GM10248 (cell line): ENCODE measurements at places on chromosomes 3 and 15.

DNA sequence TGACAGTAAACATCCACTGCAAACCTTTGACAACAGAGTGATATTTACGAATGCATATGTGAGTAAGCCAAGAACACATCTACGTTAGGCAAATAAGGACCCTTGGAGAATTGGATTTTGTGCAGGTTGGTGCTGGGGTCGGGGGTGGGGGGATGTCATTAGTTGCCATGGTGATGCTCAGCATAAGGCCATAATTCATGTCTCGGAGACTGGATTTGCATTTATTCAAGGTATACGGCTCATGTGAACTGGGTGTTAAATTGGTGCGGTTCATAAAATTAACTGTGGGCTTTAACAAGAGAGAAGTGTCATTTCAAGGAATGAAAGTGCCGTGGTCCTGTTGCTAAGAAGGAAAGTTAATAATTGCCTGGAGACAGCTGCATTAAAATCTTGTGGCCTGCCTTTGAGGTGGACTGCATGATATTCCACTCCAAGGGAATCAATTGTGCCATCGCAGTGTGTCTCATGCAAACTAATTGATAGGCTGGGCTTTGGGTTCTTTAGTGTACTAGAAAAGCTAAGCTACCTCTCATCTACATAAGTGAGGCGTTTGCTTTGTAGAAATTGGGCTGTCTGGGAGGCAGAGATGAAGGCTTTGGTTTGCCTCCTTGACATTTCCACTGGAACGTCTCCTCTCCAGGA is 228.9 kb upstream of the FEZF2 start:
- DNase-seq, result no peak

DNA sequence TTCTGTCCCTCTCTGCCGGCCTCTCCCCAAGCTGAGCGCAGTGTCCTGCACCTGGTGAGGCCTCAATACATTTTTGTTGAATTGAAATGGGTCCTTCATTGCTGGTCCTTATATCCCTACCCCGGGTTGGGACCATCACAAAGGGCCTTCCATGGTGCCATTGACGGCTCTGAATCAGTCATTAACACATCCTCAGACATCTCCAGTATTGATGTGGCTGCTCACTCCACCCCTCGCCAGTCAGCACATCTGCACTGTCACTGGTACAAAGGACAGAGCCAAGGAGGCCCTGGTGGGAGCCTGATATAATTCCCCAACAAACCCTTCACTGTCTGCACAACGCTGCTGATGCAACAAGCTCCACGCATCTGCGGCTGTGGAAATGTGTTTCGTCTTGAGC is 191.6 kb upstream of the TOPAZ1 start:
- DNase-seq, result no peak

GRCh38 chr3:104956620-104957345 is 409.9 kb upstream of the ALCAM start:
- no peak for DNase-seq

DNA sequence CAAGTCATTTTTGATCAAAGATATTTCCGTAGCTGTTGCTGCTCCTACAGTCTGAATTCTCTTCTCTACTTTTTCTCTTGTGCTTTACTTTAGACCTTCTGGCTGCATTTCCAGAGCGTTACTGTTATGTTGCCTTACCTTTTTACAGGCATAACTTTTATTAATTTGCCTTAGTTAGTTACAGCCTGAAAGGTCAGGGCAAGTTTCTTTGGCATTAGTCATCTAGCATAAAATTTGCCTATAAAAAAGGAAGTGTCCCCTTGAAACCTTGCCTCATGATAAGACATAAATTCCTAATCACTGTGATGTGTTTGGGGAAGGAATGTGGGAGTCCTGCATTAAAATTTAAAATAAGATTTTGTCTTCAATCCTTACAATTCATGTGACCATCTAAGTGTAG is 618.5 kb downstream of the NR2F2 start:
- DNase-seq, result no peak

DNA sequence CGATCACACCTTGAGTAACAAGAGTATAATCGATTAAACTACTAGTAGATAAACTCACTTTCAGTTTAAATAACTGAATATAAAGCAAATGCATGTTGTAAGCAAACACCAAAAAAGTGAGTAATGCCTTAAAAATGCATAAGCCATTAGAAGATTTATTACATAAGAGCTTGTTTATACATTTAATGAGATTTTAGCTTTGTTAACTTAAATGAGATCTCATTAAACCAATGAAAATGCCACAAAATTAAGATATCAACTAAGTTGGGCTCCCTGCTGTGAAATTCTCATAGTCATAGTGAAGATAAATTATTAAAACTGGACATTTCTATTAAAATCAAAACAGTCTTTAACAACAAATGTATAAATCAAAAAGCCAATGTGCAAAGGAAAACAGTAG is 701.2 kb downstream of the NLGN1 start:
- no peak for DNase-seq

GRCh38 chr15:40357723-40358470 is at the start of gene DISP2:
DISP2 (plus strand) TSS chr15:40358219; CDS start chr15:40358322, 103 bp downstream.
- DNase-seq, result peak; percentile 99

- peak; percentile 45 for DNase-seq
Observed at GRCh38 chr3:36893137-36893557, 51.7 kb downstream of the TRANK1 start.

DNA sequence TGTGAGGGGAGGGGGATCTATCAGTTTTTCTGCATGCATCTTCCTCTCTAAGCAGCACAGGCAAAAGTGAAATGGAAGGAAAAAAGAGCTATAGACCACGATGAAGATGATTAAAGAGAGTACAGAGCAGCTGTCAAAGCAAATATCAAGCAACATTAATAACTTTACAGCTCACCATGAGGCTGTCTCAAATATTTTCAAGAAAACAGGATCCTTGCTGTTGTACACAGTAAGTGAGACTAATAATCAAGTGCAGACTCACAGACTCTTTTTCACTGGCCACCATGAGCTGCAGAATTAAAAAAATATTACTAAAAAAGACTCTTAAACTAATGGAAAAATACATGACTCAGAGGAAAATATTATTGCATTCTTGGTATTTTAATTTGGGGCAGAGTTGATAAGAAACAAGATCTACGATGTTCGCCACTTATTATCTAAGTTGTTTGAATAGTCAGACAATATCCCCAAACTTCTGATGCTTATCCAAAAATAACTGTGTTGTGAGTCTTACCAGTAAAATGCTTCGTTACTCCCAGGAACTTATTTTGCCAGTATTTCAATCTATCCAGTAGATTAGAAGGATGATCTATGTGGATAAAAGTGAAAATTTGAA is 817.5 kb upstream of the ALCAM start:
- no peak for DNase-seq

GRCh38 chr3:53109891-53110771 is 20.1 kb downstream of the RFT1 start:
- peak; percentile 59 for DNase-seq

DNA sequence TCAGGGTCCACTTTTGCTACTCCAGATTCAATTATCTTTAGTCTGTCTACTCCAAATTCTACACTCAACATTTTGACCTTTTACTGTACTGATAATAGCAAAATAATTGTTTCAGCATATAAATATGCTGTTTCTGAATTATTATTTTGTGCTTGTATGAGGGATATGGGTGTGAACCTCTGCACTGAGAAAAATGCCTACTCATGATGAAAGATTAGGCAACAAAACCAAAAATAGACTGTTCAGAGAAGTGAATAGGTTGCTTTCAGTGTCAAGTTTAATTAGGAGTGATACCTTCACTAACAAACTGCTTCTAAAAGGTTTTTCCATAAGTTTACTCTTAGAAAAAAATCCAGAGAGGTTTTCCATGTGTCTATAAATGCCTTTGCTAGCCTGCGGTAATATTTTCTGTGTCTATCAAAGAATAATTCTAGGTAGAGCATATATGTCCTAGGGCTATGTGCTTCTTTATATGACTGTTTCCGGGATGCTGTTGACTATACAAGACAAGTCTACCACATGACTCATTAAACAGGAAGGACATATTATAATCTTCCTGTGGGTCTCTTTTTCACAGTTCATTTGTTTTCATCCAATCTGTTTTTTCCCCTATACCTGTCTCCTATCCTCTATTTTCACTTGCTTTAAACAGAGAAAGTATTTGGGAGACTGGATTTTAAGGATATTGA is 218.5 kb upstream of the TTC14 start:
- no peak for DNase-seq

DNA sequence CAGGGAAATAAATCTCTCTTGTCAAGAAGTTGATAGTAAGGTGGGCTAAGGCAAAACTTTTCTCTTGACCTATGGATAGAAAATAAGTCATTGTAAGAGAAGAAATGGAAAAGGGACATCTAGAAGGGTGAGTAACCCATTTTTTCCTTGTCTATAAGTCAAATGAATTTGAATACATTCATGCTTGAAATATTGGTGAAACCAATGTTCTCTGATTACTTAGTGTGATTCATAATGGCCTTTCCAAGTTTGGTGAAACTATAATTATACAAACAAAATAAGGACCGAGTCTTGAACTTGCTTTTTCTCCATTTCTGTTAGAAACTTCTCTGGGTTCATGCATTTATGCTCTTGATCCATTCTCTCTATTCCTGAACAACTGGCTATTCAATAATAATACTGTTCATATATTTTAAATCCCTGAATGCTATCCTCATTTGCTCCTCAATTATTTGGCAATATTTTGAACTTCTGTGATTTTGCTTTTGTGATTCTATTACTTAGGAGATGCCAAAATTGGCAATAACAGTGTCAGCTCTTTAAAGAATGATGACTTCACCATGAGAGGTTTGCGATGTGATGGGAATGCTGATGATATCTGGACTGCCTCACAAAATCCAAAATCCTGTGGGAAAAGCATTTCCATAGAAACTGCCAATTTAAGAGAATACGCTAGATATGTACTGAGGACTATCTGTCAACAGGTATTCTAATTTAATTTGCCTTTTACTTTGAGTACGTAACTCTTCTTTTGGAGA is 12.3 kb downstream of the P2RY12 start:
- no peak for DNase-seq

GRCh38 chr3:70776081-70776480 is 463.6 kb upstream of the MDFIC2 start:
- no peak for DNase-seq

GRCh38 chr3:189631409-189631808 is 220 bp downstream of the TP63 start:
- DNase-seq, result no peak

DNA sequence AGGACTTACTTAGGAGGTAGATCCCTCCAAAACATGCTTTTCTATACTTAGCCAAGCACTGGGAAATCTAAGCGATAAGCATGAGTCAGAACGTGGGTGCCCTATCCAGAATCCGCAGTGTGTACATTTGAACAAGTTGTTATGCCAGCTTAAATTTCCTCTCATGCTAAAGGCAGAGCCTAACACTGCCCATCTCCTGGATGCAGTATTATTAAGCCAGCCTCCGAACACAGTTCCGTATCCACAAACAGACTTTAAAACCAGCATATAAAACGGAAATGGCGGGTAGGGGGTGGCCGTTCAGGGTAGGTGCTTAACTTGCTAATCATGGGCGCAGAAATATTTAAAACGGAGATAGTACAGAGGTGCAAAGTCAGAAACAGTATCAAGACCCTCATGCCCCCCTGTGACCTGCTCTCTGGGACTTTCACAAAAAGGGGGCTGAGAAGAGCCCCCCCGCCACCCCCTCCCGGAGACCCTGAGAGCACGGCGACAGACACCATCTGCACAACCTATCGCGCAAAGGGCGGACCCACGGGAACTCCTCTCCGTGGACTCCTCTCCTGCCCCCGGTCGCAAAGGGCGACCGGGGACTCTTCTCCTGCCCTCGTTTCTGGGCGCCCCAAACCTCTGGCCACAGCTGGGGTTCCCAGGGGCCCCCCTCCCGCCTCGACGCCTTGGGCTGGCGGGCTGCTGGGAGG is 889 bp upstream of the LRRIQ4 start:
- peak; percentile 32 for DNase-seq
